ENCODE measurements at places on chromosomes 13 and 19.

DNA sequence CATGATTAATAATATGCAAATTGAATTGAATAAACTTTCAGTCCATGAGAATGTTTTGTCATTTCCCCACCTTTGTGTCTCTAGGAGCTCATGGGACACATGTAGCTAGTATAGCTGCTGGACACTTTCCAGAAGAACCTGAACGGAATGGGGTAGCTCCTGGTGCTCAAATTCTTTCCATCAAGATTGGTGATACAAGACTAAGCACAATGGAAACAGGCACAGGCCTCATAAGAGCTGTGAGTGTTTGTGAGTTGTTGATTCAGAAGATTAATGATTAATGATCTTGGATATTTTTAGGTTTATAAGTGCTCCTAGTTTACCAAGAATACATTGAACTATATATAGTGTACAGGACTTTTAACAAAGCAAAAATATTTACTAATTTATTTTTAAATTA is 30.1 kb downstream of the TPP2 start:
- DNase-seq: no peak

DNA sequence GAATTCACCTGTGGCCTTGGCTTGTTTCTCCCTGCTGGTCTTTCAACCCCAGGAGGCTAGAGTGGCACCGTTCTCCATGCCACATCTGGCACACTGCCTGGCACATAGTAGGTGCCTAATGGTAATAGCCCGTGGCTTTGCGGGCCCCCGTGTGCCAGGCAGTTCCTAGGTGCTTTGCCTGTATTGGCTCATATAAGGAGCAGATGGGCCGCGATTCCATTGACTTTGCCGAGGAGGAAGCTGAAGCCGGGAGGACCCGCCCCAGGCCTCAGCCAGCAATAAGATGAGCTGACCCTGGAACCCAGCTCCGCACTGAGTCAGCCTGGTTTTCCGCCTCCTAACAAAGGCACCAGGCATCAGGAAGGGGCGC is 807 bp downstream of the PGLYRP1 start:
- DNase-seq: no peak

DNA sequence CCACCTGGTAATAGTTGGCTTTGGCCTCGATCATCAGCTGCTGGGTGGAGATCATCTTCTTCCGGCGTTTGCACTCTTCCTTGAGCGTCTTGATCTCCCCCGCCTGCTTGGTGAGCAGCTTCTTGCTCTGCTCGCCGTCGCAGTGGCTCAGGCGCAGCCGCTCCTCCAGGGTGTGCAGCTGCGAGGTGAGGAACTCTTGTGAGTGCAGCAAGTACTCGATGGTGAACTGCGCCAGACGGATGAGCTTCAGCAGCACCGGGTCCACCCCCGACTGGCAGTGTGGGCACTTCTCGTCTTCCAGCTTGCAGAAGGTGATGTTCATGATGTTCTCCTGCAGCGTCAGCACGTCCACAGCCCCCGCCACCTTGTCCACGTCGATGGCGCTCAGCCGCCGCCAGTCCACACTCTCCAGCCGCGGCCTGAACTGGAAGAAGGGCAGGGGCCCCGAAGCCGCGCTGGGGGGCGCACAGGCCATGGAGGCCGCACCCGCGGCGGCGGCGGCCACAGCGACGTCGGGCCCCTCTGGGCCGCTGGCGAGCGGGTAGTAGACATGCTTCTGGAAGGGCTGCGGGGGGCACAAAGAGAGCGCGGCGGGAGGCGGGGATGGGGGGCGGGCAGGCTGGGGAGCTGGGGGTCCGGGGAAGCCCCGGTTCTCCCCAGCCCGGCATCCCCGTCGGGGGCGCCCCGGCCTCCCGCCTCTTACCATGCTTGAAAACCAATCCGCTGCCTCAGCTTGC is 3.0 kb downstream of the DZIP1 start:
- DNase-seq: no peak

DNA sequence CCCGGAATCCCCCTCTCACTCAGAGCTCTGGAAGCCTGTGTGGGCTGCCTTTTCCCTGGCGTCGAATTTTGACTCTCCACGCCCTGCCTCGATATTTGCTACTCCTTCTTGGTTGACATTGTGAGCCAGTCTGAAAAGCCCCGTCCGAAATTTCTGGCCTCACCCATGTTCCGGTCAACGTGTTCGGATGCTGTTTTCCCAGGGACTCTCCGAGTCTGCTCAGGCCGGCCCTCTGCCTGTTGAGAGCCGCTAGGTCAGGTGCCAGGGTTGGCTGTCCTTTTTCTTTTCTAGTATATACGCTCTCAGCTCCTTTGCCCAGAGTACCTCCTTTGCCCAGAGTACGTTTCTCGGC is 6.8 kb upstream of the DGKH start:
- DNase-seq: no peak

DNA sequence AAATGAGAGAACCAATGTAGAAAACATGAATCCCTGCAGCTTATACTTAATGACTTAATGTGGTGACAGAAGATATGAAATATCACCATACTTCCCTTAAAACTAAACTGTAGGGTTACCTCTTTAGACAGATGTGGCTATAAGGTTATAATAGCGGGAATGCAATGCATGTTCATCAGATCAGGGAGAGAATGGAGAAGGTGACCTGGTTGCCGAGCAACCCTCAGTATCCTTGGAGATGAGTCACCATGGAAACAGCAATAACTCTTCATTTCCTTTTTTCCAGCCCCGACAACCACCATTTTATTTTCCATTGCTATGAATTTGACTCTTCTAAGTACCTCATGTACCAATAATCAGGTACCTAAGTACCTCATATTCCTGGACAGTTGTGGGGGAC is 28.0 kb upstream of the ZNF835 start:
- no peak for DNase-seq

GRCh38 chr13:113741191-113741668 is 17.8 kb upstream of the TMEM255B start:
- no peak for DNase-seq

DNA sequence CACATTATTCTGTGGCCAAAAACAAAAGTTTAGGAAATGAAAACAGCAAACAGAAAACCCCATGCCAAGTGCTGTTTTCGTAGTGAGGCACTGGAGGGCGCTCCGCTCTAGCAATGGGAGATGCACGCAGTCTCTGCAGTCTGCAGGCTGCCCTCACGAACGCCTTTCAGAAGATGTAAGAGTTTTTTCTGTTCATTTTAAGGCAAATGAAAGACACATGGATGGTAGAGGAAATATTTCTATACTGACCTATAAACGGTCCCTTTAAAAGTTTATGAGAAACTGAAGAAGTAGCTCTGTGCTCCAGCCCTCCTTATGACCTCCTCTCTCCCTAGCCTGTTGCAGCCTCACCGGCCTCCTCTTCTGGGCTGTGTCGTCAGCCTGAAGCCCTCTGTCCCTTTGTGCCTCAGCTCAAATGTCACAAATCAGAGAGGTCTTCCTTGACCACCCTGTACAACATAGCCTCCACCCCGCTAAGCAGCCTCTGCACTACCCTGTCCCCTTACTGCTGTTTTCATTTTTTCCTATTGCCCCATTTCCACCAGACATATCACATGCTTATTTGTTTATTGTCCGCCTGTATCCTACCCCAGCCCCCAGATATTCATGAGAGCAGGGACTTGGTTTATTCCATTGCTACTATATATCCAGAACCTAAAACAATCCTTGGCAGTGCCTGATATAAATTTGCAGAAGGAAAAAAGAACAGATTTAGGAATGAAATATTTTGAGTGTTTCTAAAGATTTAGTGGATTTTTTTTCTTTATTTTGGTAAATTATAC is 116.4 kb downstream of the TM9SF2 start:
- DNase-seq: no peak

DNA sequence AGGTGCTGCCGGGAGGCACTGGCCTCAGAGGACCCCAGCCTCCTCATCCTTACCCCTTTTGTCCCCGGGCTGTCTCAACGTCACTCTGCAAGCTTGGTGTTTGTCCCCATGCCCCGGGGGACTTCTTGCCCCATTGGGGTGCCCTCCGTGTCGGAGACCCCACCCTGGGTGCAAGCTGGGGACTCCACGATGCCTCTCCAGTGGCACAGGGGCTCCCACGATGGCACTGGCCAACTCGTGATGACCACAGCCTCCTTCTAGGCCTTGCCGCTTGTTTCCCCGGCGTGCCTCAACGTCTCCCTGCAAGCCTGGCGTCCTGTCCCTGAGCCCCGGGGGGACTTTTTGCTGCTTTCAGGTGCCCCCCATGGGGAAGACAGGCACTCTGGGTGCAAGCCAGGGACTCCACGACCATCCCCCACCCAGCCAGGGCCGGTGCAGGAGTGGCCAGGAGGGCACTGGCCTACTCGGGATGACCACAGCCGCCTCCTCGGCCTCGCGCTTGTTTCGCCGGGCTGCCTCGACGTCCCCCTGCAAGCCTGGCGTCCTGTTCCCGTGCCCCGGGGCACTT is 237.0 kb downstream of the TUBA3C start:
- no peak for DNase-seq

DNA sequence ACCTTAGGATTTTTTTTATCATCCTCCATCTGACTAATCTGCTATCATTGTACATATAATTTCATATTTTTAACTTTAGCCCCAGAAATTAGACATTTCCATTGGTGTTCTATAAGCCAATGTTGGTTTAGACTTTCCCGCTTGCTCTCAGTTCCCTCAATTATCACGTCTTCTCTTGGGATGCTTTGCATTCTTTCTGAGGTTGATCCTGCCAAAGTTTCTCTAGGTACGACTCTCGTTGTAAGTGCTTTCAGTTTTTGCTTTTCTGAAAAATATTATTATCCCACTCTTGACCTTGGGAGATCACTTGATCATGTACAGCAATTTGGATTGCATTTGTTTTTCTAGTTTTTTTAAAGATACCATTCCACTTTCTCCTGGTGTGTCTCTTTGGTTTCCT is 270.2 kb downstream of the IRS2 start:
- DNase-seq: no peak

DNA sequence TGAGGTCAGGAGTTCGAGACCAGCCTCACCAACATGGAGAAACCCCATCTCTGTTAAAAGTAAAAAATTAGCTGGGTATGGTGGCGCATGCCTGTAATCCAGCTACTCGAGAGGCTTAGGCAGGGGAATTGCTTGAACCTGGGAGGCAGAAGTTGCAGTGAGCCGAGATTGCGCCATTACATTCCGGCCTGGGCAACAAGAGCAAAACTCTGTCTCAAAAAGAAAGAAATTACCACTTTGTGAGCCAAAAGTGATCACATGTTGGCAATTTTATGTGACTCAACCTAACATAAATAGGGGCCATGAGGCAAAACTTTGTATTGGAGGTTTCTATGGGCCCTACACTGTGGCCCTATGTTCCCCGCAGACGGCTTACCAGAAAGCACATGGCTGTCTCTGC is 72.2 kb downstream of the MAP4K1 start:
- DNase-seq: no peak

GRCh38 chr13:40770934-40771618 is at the start of gene MRPS31:
Gene MRPS31, minus strand, starts transcription at chr13:40771190. Its CDS starts 54 bp downstream, at chr13:40771136.
- peak; percentile 91 for DNase-seq

DNA sequence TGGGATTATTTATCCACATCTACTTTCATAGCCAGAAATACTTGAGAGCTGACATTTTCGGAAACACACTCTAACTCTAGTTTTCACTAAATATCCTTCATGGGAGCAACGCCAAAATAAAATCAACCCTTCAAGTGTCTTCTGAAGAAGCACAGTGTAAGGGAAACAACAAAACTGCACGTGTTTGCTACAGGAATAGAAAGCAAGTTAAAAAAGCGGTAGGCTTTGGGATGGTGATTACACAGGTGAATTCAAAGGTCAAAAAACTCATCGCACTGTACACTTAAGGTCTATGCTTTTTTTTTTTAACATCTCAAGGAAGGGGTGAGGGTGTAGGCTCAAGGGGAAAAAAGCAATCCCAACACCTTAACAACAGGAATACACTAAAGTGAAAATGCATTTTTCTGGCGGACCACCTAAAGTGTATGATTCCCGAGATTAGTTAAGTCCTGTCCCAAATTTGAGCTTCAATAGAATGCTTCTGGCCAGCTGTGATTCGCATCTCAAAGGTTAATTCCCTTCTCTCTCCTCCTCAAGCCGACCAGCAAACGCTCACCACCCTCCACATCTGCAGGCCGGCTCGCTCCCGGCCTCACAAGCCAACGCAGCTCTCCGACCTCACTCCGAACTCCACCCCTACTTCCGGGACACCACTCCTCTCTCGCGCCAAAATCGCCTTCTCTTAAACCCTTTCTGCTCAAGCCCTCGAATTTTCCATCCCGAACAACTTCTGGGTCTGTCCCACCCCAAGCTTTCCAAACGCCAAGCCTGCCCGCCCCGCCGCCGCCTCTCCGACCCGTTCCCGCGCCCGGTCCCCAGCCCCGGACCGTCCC is 1.1 kb downstream of the ARGLU1 start:
- peak; percentile 14 for DNase-seq

DNA sequence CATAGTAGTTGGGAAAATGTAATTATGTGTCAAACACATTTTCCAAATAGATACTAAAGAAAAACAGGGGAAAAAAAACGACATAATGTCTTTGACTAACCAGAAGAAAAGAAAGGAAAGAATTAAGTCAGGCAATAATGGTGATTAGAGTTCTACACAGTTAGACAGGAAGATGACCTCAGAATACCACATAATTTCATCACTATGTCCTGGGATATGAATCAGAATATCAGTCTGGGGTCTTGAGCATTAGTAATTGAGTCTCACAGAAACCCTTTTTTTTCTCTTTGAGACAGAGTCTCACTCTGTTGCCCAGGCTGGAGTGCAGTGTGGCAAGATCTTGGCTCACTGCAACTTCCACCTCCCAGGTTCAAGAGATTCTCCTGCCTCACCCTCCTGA is 503.4 kb downstream of the SLITRK1 start:
- DNase-seq: no peak

GRCh38 chr19:18013210-18014111 is 5.5 kb downstream of the ARRDC2 start:
- DNase-seq: no peak

DNA sequence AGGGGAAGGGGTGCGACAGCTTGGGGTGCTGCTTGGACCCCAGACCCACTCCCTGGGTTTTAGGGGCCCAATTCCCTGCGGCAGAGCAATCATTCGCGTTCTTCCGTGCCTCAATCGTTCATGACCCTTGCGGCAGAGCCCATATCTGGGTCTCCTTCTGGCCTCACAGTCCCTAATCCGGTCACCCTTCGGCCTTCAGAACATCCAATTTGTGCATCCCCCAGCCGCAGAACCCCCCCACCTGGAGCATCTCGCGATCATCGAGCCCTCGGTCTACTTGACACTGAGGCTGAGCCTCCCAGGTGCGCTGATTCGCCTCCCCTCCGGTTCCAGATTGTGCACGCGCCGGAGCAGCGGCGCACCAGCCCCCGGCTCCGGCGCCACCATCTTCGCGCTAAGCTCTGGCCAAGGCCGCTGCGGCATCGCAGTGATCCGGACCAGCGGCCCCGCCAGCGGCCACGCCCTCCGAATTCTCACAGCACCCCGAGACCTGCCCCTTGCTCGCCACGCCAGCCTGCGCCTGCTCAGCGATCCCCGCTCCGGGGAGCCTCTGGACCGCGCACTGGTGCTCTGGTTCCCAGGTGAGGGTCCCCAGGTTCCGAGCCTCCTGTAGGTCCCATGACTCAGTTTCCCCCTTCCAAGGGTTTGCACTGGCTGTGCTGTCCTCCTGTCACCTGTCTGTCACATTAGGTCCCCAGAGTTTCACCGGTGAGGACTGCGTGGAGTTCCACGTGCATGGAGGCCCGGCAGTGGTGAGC is 501 bp downstream of the GTPBP3 start:
- DNase-seq: no peak
